ENCODE measurements at places on chromosomes 11 and 22.

- DNase-seq, result no peak
Observed at GRCh38 chr11:15309296-15309695, 194.6 kb downstream of the INSC start.

GRCh38 chr22:30813936-30814335 is 119.3 kb downstream of the OSBP2 start:
- DNase-seq, result no peak

- DNase-seq, result no peak
Observed at GRCh38 chr22:20264614-20265452, 3.3 kb downstream of the RTN4R start.

DNA sequence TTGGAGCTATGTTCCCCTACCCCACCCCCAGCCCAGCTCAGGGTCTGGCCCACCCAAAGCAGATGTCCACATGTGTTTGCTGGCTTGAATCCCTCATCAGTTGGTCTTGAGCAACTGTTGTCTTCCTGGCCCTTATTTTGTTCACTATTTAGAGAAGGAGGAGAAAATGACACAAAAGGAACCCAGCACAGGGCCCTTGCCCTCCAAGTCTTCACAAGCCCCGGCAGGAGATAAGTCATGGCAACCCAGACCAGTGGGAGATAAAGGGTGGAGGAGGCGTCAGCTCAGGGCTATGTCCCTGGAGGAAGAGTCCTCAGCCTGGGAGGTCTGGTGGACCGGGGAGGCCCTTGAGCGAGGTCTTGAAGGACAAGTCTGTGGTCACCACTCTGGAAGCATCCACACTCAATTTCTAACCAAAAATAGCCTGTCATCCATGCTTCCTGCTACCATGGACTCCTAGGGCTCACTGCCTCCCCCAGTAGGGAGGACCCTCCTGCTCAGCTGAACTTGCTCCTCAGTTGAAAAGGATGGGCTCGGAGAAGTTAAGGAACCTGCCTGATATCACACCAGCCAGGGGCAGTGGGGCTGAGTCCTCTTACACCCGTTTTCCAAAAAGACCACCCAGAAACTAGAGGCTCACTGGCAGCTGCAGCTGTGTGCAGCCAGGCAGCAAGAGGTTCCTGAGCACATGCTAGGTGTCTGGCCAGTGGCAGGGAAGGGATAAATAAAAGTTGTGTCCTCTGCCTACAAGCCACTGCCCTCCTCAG is 1.8 kb upstream of the RAB3IL1 start:
- DNase-seq, result no peak

DNA sequence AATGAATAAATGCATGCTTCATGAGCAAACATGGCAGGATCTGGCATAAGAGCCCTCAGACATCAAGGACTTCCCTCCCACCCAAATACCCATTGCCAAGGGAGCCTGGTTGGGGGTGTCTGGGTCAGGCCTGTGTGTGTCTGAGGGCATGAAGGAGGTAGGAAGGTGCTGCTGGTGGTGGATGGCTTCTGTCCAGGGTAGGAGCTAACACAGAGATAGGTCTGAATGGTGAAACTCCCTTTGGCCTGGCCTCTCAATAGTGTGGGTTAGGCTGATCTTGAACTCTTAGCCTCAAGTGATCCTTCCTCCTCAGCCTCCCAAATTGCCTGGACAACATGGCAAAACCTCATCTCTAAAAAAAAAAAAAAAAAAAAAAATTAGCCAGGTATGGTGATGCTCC is 2.8 kb downstream of the AMPD3 start:
- DNase-seq, result no peak

DNA sequence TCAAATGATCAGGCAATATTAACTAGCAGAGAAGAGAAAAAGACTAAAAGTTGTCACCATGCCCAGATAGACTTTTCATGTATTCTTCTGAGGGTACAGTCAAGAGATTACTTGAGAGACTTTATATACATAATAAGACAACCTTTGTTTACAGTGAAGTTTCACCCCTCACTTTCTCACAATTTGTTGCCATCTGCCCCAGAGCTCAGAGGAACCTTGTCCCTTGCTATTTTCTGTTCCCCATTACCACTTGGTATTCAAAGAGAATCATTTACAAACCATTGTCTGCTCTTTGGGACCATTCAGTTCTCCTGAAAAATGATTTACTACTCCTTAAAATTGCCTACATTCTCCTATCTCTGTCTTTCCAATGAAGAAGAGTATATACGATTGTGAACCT is 544.6 kb downstream of the CNTN5 start:
- no peak for DNase-seq

DNA sequence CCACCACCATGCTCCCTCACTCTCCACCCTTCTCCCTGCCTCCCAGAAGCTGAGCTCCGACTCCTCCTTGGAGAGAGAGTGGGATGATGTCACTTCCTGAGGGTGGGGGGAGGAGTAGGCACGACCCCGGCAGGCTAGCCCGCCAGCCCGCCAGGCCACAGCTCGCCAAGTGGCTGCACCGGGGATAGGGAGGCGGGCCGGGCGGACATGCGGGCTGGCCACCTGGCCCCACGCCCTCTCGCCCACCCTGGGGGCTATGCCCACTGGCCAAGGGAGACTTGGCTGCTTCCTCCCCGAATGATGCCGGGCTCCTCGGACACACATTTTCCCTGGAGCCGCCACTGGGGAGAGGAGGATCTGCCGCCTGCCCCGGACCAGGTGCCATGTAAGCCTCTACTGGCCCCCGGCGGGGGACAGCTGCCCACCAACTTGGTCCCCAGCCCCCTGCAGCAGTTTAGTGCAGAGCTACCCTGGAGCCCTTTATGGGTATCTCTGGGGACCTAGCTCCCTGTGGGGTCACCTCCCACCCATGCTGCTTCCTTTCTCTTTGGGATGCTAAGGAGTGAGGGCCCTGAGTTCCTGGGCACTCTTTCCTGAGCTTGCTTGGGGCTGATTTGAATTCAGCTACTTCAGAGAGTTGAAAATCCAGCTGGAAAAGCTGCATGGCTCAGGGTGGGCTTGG is 33.7 kb upstream of the MYRF start:
- no peak for DNase-seq

- DNase-seq, result no peak
Observed at GRCh38 chr22:45784357-45785277, 113.0 kb downstream of the ATXN10 start.

GRCh38 chr11:20518323-20518834 is 81.0 kb upstream of the SLC6A5 start:
- DNase-seq, result no peak

- DNase-seq, result no peak
Observed at GRCh38 chr11:133207995-133208394, 324.3 kb downstream of the OPCML start.

- DNase-seq, result no peak
Observed at GRCh38 chr22:26367402-26368245, 61.4 kb upstream of the ASPHD2 start.

DNA sequence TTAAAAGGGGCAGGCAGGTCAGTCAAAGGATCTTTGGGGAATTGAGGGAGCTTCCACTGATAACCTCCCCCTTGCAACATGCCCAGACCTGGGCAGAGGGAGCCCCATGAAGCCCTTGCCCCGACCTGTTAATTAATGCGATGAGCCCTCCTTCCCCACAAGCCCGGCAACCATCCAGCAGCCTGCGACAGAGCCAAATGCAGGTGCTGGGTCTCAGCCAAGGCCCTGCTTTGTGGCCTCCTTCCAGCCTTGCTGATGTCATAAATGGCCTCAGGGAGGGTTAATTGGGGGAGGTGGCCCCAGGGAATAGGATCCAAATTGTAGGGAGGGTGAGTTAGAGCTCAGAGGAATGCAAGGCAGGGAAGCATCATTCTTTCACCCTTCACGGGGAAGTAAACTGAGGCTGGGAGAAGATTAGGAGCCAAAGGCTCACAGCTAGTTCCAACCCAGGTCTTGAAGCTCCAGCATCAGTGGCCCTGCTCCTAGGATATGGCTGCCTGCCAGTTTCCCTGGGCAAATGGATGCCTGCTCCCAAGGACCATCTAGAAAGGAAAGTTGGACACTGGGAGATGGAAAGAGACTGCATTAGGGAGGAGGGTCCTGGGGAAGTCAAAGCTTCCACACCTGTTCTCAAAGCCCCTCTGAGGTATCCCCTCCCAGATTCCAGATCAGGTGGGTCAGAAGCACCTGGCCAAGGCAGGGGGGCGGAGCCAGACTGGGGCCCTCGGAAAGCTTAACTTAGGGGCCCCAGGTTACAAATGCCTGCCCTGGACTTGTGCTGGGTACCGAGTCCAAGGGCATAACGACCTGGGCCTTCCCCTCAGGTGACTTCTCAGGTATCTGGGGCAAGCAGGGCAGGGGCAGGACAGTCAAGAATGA is 34.1 kb downstream of the LMO1 start:
- no peak for DNase-seq

Measured in NCI-H187 treated with DMSO at 0.1 percent for 48 hours (cell line).